Activated CD4-positive, CD25-positive, alpha-beta regulatory T cell (primary cell): ENCODE measurements at places on chromosomes 5 and 9.

- DNase-seq = no peak
Measured at GRCh38 chr5:132417889-132418485, 48.5 kb downstream of the SLC22A5 start.

DNA sequence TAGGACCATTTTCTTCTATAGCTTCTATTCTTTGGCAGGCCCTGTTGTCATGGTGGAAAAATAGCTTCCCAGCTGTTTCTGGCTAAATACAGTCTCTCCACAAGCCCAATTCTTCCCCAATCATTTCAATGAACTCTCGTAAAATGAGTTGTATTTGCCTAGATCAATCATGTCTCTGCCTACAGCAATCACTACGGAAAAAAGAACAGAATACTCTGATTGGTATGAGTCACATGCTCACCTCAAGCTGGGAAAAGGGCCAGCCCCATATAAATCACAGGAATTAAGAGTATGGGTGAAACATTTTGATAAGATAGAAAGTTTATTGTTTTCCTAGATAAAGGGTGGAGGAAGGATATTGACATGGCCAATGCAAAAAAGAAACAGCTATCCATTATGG, 711.4 kb downstream of the EFNA5 start:
- no peak for DNase-seq

DNA sequence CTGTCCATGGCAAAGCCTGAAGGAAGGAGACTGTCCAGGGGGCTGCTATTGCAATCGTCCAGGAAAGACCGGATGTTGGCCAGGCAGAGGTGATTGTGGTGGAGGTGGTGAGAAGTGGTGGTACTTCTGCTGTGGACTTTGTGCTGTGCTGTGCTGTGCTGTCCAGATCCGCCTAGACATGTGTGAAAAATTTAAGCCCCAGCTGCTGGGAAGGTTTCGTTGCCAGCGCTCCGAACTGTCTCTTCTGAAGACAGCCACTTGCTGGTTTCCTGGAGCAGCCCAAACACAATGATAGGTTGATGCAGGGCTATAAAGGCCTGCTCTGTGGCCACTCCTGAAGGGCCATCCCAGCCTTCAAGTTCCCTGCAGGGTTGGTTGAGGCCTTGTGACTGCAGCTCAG, 223.0 kb upstream of the MPDZ start:
- DNase-seq = no peak

DNA sequence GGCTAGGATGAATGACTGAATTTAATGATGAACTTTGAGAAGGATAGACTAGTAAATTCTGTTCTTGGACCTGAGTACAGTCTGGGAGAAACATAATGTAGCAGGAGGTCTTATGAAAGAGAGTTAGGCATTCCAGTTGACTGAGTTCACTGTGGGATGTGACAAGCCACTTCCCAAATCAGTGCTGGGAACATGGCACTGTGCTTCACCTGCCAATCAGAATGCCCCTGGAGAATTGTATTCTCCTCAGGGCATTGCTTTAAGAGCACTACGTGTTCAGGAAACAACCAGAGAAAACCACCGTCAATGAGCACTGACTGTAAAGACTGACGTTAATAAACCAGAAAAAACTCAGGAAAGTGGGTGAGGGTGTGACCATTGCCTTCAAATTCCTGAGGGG, 1.2 kb downstream of the CCDC107 start:
- no peak for DNase-seq

- DNase-seq = no peak
Measured at GRCh38 chr9:32161720-32162119, 222.7 kb upstream of the ACO1 start.

GRCh38 chr9:89642789-89643188, 38.0 kb downstream of the GADD45G start:
- no peak for DNase-seq

DNA sequence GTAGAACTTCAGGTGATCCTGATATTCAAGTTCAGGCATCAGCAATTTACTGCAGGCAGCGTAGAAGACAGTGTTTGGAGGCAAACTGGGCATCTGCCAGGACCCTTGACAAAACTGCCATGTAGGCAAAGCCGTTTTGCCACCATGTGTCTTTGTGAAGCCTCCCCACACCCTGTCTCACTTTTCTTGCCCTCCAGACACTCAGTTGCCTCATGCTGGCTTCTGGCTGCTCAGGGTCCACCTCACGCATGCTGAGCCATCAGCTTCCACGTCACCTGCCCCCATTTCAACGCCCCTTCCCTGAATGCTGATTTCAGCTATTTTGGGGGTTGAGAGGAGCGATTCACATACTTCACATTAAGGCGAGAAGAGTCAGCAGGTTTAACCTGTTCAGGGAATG, 165.2 kb upstream of the KLF9 start:
- no peak for DNase-seq

GRCh38 chr9:73237140-73237539, 85.5 kb downstream of the ANXA1 start:
- DNase-seq = no peak

DNA sequence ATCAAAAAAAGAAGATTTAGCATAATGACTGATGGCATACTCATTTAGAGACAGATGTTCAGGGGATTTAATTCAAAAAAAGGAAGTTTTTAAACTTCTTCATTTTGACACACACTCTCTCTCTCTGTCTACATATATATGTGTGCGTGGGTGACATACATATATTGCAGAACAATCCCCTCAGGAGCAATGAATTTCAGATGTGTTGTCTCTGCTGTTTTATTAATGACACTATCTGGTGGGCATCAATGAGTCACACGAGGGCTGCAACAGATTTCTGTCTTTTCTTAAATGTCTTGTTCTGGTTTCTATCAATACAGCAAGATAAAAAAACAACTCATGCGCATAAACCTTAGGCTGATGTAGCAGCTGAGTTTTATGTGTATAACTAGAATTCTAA, 123.5 kb upstream of the SLCO6A1 start:
- no peak for DNase-seq

DNA sequence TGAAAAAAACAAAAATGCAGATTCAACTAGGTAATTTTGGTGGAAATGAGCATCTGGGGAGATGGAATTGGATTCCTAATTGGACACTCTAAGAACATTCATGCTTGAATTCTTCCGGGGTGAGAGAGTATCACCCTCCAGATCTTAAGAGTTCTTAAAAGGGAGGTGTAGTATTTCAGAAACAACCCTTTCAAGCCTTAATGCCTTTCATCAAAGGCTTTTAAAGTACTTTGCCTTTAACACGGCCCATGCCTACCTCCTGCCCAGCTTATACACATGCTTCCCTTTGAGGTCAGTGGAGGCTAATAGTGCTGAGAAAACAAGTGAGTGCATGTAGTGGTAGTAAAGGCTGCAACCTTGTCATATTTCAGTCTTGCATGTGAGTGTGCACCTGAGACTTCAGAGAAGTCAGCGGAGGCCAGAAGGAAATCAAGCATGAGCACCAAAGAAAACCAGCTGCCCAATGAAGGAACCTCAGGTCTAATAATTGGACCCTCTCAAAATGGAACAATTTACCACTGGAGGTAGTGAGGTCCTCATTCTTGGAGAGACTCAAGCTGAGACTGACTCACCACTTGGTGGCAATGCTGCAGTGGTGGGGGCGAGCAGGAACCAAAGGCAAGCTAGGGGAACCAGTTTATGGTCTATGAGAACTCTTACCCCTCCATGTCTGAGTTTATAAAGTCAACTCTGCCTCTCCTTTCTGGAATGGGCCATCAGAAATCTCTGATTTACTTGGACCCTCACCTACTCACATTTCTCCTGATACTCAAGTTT, 98.4 kb upstream of the GDNF start:
- no peak for DNase-seq

DNA sequence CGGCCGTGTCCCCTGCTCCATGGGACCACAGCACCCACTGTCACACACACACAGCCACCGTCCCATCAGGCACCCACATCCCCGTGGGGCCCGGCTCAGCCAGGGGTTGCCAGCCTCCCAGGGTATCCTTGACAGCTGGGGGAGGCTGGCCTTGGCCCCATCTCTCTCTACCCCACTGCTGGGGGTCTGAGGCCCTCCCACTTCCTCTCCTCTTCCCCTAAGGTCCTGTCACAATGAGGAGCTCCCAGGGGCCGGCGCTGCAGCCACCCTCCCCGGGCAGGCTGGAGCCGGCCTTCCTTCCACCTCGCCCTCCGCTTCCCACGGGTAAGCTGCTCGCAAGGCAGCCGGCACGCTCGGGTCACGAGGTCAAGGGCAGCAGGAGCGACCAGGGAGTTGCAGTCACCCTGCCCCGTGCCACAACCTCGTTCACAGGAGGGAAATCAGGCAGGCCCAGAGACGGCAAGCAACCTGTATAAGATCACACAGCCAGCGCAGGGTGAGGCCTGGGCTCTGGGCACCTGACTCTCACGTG, 38.6 kb upstream of the NOTCH1 start:
- no peak for DNase-seq

DNA sequence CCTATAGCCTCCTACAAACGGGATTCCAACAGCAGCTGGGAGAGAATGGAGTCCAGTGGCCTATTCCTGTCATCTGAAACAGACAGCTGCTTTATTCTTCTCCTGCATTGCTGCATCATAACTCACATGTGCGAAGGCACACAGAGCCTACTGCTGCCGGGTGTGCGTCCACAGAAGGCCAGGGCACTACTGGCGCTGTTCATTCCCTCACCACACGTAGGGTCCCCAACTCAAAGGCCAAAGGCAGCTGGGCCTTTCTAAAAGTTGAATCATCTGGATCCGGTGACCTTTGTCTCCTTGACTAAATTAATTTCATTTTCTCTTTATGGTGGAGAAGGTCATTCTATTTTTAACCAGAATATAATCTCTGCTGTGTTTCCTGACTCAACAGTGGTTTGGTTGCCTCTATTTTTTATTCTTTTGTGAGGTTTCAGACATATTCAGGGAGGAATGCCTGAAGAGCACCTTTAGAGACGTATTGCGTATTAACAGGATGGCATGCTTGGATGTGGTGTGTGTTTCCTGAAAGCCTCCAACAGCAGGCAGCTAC, 10.8 kb upstream of the SPATA24 start:
- no peak for DNase-seq

DNA sequence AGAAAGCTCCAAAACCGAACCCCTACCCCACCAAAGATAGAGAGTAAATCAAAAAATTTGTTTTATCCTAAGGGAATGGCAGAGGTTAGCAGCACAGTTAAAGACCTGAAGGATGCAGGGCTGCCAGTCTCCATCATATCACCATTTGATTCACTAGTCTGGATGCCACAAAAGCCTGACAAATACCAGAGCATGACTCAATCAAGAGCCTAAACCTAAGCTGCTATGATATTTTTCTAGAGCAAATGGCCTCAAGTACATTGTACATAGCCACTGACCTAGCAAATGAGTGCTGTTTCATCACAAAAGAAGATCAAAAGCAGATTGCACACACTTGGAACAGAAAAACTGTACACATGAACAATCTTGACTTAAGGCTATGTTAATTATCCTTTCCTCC, 48.0 kb downstream of the DPYSL3 start:
- DNase-seq = no peak

GRCh38 chr5:2912741-2913140, 161.3 kb upstream of the IRX2 start:
- DNase-seq = no peak

GRCh38 chr5:640461-641330, 28.6 kb downstream of the CEP72 start:
- no peak for DNase-seq

DNA sequence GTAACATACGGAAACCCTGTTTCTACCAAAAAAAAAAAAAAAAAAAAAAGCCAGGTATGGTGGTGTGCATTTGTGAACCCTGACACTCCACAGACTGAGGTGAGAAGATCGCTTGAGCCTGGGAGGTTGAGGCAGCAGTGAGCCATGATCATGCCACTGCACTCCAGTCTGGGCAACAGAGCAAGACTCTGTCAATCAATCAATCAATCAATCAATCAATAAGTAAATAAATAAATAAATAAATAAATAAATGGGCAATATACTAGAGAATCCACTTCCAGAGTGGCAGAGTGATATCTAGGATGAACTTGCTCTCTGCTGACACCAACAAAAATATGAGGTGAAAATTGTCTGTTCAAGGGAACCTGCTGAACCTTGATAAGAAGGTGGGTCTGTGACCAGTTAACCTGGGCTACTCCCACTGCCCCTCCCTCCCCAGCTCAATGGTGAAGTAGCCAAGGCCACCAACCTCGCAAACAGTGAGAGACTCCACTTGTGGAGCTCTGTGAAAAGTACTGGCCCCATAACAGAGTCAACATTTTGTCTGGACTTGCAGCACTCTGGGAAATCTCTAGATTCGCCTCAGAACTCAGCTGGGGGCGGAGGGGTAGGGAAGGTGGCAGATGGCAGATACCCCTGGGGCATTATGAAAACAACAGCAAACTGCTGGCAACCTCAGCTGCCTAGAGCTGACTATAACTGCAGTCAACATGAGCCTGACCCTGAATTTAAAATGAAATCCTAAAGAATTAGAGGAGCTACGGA, 163.7 kb downstream of the ROR2 start:
- no peak for DNase-seq

GRCh38 chr9:84759300-84759750, 89.8 kb downstream of the NTRK2 start:
- no peak for DNase-seq

DNA sequence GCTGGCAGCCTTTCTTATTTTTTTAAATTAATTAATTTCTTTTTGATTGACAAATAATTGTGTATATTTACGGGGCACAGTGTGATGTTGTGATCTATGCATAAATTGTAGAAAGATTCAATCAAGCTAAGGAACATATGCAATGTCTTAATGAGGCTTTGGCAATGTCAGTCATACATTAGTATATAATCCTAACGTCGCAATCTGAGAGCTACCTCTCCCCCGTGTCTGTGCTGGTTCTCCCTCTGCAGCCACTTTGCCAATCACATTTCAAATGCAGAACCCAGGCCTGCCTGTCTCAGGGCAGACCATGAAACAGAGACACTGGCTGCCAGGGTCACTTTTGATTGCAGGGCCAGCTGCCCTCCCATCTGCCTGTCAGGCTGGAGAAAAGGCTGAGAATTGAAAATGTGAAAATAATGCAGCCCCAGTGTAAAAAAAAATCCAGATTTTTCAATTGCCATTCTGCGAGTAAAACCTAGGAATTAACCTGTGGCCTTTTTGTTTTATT, 56.3 kb downstream of the SLC24A2 start:
- DNase-seq = no peak

DNA sequence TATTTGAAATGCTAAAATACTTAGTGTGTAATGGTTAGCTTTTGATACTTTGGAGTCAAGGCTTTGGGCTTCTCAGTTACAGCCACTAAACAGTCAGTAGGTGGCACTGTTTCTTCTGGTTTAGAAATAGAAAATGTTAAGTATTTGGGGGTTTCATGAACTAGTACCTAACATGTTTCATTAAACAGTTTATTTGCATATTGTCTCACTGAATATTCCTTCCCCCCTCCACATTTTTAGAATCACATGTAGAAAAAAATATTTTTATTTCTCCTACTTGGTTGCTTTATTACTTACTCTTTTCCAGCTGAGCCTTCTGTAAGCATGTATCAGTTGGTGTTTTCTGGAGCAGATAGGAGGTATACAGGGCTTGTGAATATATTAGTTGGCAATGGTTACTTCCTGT, 48.0 kb downstream of the IPO11 start:
- DNase-seq = no peak

DNA sequence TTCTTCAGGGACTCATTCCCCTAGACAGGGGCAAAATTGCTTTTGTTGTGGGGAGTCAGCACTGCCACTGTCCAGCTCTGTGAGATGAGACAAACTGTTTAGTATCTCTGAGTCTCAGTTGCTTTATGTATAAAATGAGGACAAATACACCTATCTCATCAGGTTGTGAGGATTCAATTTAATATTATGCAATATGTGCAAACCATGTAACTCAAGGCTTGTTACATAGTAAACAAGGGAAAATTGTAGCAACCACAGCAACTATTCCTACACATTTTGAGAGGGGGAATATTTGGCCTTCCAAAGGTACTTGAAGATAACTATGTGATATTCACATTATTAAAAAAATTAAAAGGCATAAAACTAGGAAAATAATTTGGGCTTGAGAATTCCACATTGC, 411.9 kb upstream of the SLC30A5 start:
- no peak for DNase-seq
